ENCODE measurements at places on chromosomes 7 and 10. TPM values are rescaled to one million over a fixed set of nuclear protein-coding genes. Genes with fewer than 3 reads are reported as not detected.

The MMRN2 gene
- 55.3 TPM for total RNA-seq

The GDF10 gene
- total RNA-seq, result 34.7 TPM

The CRPPA gene
- 3.6 TPM for total RNA-seq

The SPAM1 gene
- total RNA-seq, result not detected

DNA sequence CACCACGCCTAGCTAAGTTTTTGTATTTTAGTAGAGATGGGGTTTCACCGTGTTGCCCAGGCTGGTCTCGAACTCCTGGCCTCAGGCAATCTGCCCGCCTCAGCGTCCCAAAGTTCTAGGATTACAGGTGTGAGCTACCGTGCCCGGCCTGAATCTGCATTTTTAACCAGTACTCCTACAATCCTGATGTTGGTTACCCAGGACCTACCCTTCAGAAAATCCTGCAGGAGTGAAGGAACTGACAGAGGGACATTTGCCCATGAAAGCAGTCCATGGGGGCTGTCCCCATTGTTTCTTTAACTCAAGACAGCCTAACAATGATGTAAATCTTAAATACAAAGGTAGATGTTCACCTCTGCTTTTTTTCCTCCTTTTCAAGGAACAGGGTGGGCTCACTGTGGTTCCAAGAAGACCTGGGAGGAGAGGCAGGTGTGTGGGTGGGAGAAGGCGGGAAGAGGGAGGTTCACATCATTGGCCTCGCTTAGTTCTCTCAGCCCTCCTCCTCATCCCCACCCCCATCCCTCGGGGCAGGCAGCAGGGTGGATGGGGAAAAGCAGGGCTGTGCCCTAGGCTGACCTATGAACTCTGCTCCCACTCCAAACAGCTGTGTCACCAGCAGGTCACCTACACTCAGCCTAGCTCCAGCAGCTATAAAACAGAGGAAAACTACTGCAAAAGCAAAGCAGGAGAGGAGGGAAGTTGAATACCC is 13.5 kb downstream of the LRRC20 start:
- H3K36me3 ChIP-seq, result no peaks in the 10 kb centered on the region
- no peak for DNase-seq
- H3K27me3 ChIP-seq, result no peaks in the 10 kb centered on the region
- no peak overlapping the region for H3K4me3 ChIP-seq
- no peaks in the 10 kb centered on the region for H3K4me1 ChIP-seq
- H3K27ac ChIP-seq, result no peak overlapping the region

DNA sequence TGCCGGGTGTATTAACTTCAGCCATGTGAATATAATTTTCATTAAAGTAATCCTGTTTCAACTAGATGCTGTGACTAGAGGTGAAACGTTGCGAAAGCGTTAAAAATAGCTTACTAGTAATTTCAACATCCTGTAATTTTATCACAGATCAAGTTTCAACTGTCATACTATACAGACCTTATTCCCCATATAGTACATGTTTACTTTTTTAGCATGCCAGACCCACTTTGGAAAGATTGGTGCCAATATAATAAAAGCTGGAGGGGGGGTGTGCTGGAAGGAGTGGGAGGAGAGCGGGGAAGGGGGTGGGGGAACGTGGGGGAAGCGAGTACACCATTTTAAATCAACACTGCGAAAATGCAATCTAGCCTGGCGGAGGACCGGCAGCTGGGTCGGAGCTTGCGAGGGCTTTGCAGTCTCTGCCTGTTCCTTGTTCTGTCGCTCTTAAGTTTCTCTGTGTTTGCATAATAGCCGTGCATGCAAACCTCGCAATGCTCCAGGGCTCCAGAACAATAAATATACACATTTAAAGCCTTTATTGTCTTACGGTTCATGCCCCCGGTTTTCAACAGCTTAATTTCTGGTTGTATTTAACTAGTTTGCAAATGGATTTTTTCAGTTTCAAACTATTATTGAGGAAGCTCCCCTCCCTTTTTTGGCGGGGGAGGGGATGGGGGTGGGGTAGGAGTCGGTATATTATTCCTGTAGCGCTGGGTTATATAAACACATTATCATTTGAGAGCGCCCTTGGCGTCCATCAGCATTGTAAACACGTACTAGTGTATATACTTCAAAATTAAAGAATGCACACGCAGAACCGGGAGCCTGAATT is 1.3 kb upstream of the ARID5B start:
- H3K27me3 ChIP-seq, result no peaks in the 10 kb centered on the region
- no peaks in the 10 kb centered on the region for H3K36me3 ChIP-seq
- peak overlapping the region; percentile 75 for H3K27ac ChIP-seq
- H3K4me1 ChIP-seq, result peaks cover 15% of the 10 kb centered on the region
- peak; percentile 91 for DNase-seq
- H3K4me3 ChIP-seq, result peak overlapping the region; percentile 42

DNA sequence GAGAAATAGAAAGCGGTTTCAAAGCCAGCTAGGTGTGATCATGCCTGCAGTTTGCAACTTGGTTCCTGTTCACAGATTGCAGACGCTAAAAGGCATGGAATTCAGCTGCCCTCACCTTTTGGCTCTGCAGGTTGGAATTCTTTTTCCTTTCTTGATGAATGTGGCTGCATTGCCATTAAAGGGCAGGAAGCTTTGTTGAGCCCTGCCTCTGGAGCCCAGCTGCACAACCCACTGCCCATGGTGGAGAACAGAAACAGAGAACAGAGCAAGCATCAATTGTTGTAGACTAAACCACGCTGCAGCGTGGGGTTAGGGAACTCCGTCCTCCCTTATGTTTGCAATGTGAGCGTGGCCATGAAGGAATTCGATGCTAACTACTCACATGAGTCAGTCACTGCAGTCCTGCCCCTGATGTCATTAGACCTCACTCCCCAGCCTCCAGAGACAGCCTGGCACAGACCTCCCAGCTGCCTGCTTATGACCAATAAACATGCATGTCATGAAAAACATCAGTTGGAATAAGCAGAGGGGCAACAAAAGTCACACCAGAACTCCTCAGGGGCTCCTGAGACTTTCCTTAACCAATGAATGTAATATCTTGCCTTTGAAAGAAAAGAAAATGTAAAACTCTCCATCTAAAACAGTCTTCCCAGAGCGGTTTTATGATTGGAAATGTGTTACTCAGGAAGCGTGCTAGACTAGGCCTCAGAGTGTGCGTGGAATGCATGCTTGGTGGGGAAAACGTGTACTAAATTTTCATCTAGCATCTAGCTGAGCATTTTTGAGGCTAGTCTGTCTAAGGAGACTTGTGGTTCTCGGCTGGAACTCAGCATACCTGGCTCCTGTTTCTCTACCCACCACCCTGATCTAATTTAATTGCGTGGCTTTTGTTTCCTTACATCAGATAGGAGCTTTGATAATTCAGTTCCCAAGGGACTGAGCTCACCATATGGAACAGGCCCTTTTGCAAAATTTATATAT is 232.2 kb downstream of the KIAA1217 start:
- DNase-seq, result no peak
- no peaks in the 10 kb centered on the region for H3K27me3 ChIP-seq
- peaks cover 8% of the 10 kb centered on the region for H3K4me1 ChIP-seq
- H3K4me3 ChIP-seq, result no peak overlapping the region

GRCh38 chr10:124715439-124715838 is 28.7 kb downstream of the FAM53B start:
- H3K27me3 ChIP-seq, result no peaks in the 10 kb centered on the region
- H3K36me3 ChIP-seq, result no peaks in the 10 kb centered on the region
- H3K27ac ChIP-seq, result no peak overlapping the region

GRCh38 chr7:66952343-66953043 is 31.5 kb downstream of the TMEM248 start:
- DNase-seq, result no peak
- H3K4me3 ChIP-seq, result no peak overlapping the region
- no peaks in the 10 kb centered on the region for H3K27me3 ChIP-seq
- H3K4me1 ChIP-seq, result no peaks in the 10 kb centered on the region
- H3K27ac ChIP-seq, result no peak overlapping the region

DNA sequence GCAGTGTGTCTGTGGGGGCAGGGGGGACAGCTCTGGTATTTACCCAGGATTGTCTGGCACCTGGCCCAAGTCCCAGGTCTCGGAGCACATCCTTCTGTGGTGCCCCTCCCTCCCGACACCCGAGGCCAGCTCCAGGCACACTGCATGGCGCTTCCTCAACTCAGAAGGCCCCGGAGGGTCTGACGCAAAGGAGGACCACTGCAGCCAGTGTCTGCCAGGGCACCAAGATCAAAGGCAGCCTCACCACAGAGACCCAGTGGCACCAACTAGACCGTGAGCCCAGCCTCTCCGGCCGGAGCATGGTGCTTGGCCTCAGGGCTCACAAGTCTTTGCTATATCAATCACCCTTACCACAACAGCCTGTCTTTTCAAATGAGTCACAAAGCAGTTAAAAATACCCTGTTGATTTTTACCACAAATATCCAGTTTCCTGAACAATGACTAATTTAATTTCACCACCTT is 99.3 kb upstream of the DDC start:
- peaks cover 21% of the 10 kb centered on the region for H3K4me1 ChIP-seq
- H3K36me3 ChIP-seq, result peaks cover 5% of the 10 kb centered on the region
